Foreskin keratinocyte (primary cell): ENCODE measurements at places on chromosomes 3 and 15.
A peak's percentile ranks its signal among the peaks of the same experiment; 100 is the strongest.

DNA sequence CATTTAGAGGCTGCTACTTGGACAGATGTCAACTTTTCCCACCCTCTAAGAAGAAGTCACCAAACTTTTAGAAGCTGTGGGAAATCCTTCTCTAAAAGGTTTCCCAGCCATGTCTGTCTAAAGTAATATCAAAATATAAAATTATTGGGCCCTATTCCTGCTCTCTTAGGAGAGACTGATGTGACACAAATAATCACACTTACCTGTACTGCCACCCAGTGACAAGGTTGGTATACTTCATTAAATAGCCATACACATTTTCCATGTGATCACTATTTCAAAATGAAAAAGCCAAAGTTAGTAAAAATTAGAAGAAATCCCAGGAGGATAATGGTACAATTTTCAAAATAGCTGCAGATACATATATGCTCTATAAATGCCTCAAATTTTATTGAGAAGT lies 12.6 kb downstream of the OSBPL11 start:
- DNase-seq: no peak

GRCh38 chr15:77737238-77738037 lies 104.7 kb upstream of the LINGO1 start:
- no peak for DNase-seq

GRCh38 chr3:71436337-71436736 lies 147.2 kb downstream of the FOXP1 start:
- no peak for DNase-seq

DNA sequence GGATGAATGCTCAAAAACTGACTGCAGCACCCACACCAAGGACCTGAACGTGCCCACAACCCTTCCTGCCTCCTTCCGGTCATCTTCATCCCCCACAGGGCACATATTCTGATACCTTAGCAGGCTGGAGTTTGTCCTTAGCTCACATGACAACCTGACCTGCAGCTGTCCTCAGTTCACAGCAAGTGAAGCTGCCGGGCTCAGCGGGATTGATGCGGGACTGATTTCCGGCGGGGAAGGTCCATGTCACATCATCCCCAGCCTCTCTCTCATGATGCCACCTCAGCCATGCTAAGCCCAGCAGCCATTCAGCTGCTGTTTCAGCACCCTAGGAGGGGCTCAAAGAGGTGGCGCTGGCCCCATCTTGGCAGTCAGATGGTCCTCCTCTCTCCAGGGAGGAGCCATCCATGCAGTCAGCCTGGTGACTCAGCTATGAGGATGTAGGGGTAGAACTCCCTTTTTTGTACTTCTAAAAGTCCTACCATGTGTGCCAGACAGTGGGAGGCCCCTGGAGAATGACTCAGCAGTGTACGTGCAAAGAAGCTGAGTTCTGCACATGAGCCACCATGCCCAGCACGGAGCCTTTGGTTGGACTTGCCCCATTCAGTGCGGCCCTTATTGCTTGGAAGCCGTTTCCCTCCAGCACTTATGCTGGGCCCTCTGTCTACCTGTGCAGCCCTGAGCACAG lies 9.5 kb downstream of the CA12 start:
- peak; percentile 95 for DNase-seq

- DNase-seq: peak; percentile 49
Measured at GRCh38 chr15:79168922-79169456, 78.4 kb upstream of the RASGRF1 start.

DNA sequence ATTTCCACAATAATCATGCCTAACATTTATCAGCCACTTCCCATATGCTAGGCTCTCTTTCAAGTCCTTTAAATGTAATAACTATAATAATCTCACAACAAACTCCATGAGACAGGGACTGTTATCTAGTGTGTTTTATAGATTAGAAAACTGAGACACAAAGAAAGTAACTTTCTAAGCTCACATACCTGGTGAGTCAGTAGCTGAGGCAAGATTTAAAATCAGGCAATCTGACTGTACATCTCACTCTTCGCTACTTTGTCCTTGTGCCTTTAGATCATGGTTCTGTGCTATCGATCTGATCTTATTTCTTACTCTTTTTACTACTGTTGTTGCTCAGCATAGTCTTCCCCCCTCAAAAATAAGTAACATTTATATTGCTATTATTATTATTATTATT lies 295.5 kb downstream of the LPP start:
- no peak for DNase-seq

- DNase-seq: no peak
Measured at GRCh38 chr3:71890356-71890931, 105.5 kb upstream of the PROK2 start.

DNA sequence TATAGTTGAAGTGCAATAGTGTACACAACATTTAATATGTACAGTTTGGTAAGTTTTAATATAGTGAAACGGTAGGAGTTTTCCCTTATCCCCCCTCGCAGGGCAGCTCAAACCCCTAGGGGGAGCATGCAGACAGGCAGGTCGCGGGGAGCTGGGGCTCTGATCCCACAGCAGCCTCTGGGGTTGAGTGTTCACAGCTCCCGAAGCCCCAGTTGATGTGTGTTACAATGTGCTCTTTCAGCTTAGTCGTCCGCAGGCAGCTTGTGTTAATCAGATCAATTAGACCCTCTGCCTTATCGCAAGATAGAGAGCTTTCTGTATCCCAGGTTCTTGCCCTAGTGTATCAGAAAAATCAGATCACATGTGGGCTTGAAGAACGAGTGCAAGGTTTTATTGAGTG lies 143.1 kb upstream of the CHRNA7 start:
- no peak for DNase-seq

- no peak for DNase-seq
Measured at GRCh38 chr3:195025056-195025883, 245.7 kb downstream of the XXYLT1 start.
